ENCODE measurements at places on chromosomes 11 and 22.
A peak's percentile ranks its signal among the peaks of the same experiment; 100 is the strongest.

GRCh38 chr11:26344647-26345046 lies 12.7 kb downstream of the ANO3 start:
- DNase-seq, result no peak

DNA sequence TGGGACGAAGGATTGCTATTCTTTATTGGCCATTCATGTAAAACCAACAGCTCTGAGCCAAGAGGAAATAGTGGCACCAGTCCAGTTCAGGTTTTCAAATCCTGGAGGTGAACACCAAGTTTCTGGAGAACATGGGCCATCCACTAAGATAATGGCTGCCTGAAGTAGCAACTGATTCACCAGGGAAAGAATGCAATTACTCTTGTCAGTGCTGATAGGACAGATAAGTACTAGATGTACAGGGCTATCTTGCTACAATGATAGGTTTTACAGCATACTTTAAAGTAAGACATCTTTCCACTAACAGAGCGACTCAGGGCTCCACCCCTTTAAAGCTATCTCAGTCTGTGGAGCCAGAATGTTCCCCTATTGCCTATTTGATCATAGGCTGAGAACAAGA lies 36.8 kb upstream of the APOA1 start:
- DNase-seq, result no peak

- DNase-seq, result no peak
These were observed 466.3 kb downstream of the GUCY1A2 start for GRCh38 chr11:106551744-106552673.

DNA sequence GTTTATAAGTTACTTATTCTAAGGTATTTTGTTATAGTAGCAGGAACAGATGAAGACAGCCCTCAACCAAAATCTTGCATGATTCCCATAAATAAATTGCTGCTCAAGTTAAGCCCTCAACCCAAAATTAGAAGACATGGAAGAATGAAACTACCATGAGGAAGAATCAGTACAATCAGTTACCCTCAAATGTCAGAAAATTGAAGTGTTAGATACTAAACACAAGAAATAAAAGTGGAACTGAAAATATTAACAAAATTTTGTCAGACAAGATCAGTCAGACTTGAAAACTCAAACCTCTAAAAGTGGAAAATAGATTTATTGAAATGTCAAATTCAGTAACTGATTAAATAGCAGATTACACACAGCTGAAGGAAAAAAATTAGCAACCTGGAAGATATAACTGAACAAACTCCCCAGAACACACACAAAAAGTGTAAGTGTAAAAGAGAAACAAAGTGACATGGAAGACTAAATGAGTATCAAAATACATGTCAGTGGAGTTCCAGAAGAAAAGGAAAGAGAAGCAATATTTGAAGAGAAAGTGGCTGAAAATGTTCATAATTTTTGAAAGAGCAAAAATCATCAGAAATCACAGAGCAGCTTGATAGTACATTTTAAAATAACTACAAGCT lies 49.5 kb upstream of the GNAZ start:
- DNase-seq, result no peak

GRCh38 chr11:47052165-47052564 lies 115.6 kb downstream of the CSTPP1 start:
- DNase-seq, result no peak

GRCh38 chr11:78876676-78877075 lies 302.0 kb upstream of the NARS2 start:
- no peak for DNase-seq

GRCh38 chr22:28736301-28737155 lies 5.1 kb downstream of the CHEK2 start:
- no peak for DNase-seq

- no peak for DNase-seq
These were observed 13.1 kb upstream of the SERPING1 start for GRCh38 chr11:57584341-57584740.

DNA sequence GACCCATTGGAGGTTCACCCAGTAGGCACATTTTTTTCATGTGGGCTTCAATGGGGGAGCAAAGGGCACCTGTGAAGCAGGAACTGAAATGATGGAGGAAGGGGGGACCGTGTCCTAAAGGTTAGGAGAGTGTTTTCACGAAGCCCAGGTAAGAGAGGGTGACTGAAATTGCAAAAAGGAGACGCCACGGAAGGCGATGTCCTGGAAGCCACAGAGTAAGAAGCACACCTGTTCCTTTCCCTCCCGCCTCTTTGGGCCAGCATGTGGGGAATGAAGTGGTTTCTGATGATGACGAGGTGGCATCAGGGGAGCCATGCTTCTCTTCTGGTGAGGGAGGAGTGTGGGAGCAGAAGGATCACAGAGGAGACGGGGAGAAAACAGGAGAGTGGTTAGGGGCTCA lies 37.0 kb upstream of the MICAL2 start:
- DNase-seq, result no peak

DNA sequence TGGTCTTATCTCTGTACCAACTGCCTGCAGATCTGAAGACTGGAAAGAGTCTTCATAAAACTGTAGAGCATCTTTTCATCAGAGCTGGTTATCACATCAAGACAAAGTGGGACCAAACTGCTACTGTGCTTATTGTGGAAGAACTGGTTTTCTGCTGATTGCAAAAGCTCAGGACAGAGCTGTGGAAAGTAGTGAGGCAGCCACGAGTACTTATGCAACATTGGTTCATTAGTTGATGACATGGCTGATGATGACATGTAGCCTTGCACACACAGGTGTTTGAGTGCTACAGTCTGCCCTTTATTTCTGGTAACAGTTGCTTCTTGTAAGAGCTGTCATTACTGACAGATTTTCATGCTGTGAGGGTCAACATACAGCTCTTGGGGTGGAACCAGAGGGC lies 185.4 kb upstream of the GUCY1A2 start:
- DNase-seq, result no peak

- no peak for DNase-seq
These were observed 986.9 kb upstream of the CHORDC1 start for GRCh38 chr11:91209751-91210150.

GRCh38 chr22:41009222-41009948 lies 58.2 kb downstream of the RBX1 start:
- DNase-seq, result no peak

GRCh38 chr22:31486951-31487350 lies 2.7 kb downstream of the EIF4ENIF1 start:
- no peak for DNase-seq

GRCh38 chr22:48795664-48796063 lies 1032.0 kb downstream of the BRD1 start:
- no peak for DNase-seq

- peak; percentile 66 for DNase-seq
These were observed 62.5 kb downstream of the FEZ1 start for GRCh38 chr11:125433454-125434121.

DNA sequence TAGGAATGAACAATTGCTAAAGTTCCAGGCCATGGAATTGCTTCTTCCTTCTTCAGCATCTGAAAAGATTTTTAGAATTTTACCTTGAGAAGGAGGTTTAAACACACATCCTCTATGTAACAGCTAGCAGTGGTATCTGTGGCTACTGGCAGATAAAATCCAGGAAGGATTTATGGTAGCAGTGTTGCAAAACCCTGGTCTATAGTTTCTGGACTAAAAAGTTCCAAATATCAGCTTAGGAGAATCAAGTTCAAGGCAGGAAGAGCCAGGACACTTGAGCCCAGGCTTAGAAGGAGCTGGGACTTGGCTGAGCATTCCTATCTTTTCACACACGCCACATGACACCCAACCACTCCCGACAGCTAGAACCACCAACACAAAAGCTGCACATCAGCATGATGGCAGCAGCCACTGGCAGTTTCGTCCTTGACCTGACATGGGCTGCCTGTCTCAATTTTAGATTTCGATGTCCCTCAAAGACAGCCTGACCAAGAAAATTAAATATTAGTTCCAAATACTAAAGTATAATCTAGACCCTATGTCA lies 14.1 kb downstream of the LARGE2 start:
- no peak for DNase-seq

GRCh38 chr11:113243696-113244095 lies 70.7 kb upstream of the TTC12 start:
- no peak for DNase-seq

DNA sequence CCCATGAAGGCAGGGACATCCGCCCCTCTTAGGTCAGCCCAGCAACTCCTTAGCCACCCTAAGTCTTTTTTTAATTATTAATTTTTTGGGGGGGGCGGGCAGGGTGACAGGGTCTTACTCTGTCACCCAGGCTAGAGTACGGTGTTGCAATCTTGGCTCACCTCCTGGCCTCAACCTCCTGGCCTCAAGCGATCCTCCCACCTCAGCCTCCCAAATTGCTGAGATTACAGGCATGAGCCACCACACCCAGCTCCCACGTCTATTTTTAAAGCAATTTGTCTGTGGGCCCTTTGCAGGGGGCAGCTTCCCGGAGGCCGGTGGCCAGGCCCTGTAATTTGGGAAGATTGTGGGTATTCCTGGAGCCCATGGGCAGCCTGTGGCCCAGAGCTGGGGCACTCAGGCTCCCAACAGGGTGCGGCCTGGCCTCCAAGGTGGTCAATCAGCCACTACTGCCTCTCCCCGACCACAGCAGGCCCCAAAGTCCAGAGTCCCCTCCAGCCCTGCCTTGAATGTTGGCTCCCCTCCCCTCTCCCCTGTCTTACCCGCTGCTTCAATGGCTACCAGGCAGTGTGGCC lies 27.2 kb downstream of the CREB3L1 start:
- DNase-seq, result no peak

DNA sequence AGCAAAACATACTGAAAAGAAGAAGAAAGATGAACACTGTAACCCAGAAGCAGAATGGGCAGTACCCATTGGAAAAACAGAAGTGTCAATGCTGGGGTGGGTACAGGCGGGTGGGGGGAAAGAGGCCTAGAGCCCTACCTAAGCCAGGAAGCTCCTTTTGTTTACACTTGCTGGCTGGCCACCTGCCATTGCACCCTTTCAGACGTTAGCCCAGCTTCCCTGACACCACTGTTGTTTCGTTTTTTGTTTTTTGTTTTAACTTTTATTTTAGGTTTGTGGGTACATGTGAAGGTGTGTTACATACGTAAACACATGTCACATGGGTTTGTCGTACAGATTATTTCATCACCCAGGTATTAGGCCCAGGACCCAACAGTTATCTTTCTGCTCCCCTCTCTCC lies 55.4 kb downstream of the PLEKHA7 start:
- DNase-seq, result no peak

Data from SW480 (cell line).